Activated CD4-positive, alpha-beta T cell treated with anti-CD3 and anti-CD28 coated beads, Interleukin-2, Interleukin-4, amounts not matched to agents 100 ng/mL and 50 ng/mL, durations not matched to agents 16 hours and 8 hours (primary cell): ENCODE measurements at places on chromosomes 16 and 17.
A peak's percentile ranks its signal among the peaks of the same experiment; 100 is the strongest.

- DNase-seq, result no peak
Measured at GRCh38 chr16:10362077-10362863, 23.6 kb upstream of the ATF7IP2 start.

- DNase-seq, result peak; percentile 90
Measured at GRCh38 chr17:66191593-66192377, at the start of gene CEP112. Gene CEP112 (minus strand): TSS chr17:66192133.

DNA sequence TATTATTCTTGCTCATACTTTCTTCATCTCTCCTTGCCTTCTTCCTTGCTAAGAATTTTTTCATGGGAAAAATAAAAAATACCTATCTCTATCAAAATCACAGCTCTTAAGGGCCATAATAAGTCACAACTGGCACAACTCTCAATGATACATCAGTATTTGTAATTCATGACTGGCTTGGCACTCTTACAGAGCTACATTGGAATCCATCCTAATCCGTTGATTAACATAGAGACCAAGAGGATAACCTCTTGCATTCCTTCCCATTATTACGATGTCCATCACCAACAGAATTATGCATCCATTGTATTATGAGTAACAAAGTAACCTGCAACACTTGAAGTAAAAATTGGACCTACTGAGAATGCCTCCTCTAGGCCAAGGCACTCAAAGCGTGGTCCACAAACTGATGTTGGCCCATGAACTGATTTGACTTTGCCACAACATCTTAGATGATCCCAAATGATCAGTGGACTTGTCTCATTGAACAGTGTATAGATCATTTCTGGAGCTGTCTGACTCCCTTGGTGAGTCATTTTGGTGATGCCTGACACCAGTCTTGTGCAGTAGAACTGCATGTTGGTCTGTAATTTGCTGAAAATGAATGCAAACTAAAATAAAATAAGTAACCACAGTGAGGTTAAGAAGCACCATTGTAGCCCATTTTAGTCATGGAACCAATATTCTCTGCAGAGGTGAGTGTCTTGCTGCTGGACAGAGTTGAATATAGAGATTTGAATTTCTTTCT is 163.2 kb downstream of the AXIN2 start:
- DNase-seq, result no peak

- no peak for DNase-seq
Measured at GRCh38 chr16:48157794-48158193, 2.0 kb upstream of the ABCC12 start.

- DNase-seq, result no peak
Measured at GRCh38 chr17:10120109-10120485, 78.3 kb downstream of the GAS7 start.

DNA sequence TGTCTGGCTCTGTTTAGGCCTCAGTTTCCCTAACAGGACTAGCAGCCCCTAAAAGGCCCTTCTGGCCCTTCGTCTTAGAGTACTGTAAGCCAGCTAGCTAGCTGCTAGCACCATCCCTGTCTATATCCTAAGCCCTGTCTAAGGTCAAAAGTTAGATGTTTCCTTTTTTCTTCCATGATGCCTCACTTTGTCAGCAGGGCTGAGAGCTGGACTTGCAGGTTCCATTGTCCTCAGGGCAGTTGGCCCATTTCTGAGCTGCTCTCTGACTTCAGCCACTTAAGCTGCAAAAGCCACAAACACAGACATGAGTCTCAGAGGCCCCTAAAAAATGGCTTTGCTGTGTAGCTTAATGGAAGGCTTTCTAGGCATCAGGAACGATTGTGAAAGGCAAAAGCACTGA is 187.7 kb downstream of the CBLN1 start:
- no peak for DNase-seq

GRCh38 chr16:85395207-85395912 is 217.8 kb upstream of the GSE1 start:
- DNase-seq, result no peak

GRCh38 chr17:64008346-64008745 is 10.2 kb downstream of the PRR29 start:
- no peak for DNase-seq

DNA sequence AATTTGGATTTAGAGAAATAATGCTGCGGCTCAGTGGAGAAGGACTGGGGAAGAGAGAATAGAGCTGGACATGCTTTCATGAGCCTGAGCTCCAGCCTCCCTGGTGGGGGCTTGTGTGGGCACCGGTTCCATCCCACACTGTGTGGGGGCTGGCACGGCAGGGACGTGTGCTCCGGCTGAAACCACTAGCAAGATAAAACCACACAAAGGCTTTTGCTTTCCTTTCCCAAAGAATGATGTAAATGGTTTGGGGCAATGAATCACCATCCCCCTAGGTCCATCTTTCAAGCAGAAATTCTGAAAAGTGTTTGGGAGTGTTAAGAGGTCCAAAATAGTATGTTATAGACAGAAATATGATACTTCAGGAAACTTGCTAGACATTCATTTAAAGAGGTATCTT is 77.0 kb downstream of the CDH11 start:
- DNase-seq, result no peak

DNA sequence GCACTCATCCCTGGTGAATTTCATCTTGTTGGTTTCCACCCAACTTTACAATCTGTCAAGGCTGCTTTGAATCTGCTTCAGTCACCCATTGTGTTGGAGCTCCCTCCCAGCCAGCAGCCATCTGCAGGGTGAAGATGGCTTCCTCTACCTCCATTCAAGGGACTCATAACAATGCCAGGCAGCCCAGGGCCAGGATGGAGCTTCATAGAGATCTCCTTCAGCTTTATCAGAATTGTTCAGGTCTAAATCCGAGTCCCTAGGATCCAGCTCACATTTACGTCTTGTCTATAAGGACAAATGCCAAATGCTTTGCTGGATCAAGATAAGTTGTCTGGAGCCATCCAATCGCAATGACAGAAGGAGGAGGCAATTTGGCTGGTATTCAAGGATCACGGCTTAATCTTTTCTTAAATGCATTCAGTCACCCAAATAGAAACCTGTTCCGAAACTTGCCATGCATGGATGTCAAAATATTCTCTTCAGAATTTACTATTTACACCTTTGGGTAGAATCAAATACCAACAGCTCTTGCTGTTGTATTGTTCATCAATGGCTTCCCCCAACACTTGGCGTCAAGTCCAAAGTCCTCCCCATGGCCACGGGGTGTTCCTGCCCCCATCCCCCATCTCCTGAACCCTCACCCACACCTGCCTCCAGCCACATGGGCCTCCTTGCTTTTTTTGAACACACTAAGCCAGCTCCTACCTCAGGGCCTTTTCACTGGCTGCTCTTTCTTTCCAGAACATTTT is 3.8 kb upstream of the FAM171A2 start:
- DNase-seq, result no peak

GRCh38 chr16:3937066-3937875 is 56.8 kb upstream of the CREBBP start:
- DNase-seq, result no peak

DNA sequence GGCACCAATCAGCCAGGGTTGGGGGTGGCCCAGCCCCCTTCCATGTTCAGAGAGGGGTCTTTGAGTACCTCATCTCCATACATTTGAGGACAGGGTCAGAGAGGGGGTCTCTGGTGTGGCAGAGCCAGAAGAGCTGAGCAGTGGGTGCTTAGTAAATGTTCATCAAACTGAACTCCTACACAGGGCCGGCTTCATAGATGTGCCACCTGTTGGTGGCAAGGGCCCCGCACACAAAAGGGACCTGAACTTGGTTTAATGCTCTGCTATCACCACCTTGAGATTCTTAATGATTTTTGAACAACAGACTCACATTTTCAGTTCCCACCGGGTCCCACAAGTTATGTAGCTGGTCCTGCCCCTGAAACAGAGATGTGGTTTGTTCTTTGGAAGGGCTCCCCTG is 9.0 kb upstream of the C1QL1 start:
- no peak for DNase-seq

DNA sequence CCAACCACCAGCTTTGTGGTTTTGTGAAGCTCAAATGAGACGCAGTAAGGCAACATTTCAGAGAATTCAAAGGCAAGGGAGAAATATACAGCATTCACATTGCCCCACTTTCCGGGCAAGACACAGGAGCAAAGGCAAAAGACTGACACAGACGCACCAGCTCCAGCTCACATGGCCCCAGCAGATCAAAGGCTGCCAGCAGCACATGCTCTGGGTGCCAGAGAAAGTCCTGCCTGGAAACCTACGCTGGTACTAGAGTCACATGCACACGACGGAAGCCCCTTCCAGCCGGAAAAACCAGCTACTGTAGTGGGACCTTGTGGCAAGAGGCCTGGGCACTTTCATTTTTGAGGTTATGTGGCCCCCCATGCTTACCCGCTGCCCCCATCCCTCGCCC is 50.1 kb downstream of the GTF3C1 start:
- DNase-seq, result no peak

DNA sequence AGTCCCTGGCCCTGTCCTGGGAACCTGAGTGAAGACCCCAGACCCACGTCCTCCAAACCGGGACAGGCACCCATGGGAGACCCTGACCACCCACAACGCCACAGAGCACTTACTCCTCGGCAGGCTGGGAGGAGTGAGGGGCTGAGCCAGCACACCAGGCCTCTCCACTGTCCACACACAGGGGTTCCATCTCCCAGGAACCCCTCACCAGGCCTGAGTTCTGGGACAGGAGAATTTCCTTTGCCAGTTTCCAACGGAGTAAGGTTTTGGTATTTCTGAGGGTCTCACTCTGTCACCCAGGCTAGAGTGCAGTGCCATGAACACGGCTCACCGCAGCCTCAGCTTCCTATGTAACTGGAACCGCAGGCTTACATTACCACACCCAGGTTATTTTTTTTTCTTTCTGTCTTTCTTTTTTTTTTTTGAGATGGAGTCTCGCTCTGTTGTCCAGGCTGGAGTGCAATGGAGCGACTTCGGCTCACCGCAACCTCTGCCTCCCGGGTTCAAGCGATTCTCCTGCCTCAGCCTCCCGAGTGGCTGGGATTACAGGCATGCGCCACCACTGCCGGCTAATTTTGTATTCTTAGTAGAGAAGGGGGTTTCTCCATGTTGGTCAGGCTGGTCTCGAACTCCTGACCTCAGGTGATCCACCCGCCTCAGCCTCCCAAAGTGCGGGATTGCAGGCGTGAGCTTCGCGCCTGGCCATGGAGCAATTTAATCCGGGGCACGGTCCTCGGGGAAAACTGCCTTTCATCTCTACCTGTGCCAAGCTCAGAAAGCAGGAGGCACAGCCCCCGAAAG is 1.6 kb downstream of the PGAP6 start:
- DNase-seq, result no peak

DNA sequence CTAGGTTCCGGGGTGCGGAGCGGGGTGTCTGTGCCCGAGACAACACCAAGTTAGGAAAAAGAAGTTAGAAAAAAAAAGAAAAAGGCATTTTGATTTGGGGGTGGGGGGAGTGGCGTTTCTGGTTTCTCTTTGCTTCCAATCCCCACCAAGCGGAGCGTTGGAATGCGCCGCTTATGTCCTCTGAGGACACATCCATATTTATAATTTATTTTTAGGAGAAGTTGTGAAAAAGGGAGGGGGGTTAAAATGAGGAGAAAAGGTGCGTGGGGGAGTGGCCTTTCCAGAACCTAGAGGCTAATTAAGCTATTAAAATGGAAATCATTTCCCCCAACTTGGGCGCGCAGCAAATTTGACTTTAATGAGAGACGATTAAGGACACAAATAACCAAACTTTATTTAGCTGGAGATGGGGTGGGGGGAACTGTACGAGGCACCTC is 232.1 kb downstream of the MRTFB start:
- no peak for DNase-seq

GRCh38 chr17:5181509-5182305 is 10.0 kb downstream of the ZNF594 start:
- DNase-seq, result no peak

GRCh38 chr16:85698935-85699558 is 10.3 kb upstream of the GINS2 start:
- DNase-seq, result no peak

DNA sequence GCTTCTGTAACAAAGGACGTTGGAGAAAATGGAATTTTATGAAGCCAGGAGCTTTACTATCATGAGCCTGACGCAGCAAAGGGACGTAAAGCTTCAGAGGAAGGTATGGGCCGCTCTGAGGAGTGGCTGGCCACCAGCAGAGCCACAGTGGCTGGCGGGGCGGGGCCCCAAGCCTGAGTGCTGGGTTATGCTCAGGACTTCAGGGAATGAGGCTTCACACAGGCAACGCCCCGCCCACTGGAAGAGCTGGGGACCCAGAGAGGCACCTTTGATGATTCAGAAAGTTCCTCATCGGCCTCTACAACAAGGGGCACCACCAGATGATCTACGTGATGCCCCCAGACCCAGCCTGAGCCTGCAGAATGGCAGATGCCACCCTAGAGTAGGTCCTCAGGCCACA is 8.8 kb downstream of the NOB1 start:
- DNase-seq, result no peak

DNA sequence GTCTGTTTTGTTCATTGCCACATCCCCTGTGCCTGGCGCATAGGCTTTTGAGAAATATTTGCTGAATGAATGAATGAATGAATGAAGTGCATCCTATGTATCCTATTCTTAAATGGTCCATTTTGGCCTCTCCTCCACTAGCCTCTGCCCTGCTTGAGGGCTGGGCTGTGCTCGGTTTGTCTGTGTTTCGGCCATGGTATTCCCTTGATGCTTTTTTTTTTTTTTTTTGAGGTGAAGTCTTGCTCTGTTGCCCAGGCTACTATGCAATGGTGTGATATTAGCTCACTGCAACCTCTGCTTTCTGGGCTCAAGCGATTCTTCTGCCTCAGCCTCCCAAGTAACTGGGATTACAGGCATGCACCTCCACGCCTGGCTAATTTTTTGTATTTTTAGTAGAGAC is 110.1 kb downstream of the NTN1 start:
- no peak for DNase-seq

DNA sequence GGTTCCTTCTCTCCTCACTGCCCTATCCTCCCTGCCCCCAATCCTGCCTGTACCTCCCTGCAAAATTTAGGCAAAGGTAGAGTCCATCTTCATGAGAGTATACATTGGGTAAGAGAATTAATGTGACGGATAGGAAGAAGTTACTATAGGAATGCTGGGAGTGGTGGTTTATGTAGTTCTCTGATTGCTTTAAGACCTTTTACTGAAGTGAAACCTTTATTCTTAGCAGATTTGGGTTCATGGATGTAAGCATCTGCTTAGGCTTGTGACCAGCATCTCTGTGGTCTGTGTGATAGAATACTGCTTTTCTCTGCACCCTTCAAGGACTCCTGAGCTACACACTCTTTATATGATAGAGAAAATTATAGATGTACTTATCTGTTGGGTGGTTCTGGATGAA is 127.3 kb downstream of the PRKCA start:
- DNase-seq, result no peak

GRCh38 chr17:21467196-21467595 is 91.0 kb downstream of the KCNJ12 start:
- DNase-seq, result no peak

- DNase-seq, result no peak
Measured at GRCh38 chr17:36756695-36757094, 155.3 kb downstream of the MRM1 start.
